ENCODE measurements at places on chromosomes 2 and 18.

- no peak for DNase-seq
Observed at GRCh38 chr2:74415762-74416395, 5.5 kb downstream of the C2orf81 start.

DNA sequence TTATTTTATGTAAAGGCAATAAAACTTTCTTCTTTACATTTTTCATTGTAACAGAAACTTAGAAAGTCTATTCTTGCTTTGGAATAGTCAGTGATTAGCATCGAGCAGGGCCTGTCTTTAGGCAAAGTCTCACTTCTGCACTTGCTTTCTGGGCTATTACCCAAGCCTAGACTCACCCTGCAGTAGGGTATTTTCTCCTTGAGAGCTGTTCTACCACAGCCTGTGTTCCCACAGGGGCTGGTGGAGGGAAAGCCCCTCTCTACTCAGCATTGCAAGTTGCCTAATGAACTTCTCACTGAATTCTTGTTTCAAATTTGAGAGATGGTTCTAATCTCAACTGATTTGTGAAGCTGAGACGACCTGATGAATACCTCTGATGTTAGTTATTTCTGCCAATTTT is 111.7 kb upstream of the KLHL14 start:
- DNase-seq, result no peak

DNA sequence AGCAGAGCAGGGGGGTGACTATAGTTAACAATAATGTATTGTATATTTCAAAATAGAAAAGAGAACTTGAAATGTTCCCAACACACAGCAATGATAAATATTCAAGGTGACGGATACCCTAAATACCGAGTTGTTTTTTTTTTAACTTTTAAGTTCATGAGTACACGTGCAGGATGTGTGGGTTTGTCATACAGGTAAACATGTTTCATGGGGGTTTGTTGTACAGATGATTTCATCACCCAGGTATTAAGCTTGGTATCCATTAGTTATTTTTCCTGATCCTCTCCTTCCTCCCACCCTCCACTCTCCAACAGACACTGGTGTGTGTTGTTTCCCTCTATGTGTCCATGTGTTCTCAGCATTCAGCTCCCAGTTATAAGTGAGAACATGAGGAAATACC is 164.5 kb upstream of the DNMT3A start:
- no peak for DNase-seq

DNA sequence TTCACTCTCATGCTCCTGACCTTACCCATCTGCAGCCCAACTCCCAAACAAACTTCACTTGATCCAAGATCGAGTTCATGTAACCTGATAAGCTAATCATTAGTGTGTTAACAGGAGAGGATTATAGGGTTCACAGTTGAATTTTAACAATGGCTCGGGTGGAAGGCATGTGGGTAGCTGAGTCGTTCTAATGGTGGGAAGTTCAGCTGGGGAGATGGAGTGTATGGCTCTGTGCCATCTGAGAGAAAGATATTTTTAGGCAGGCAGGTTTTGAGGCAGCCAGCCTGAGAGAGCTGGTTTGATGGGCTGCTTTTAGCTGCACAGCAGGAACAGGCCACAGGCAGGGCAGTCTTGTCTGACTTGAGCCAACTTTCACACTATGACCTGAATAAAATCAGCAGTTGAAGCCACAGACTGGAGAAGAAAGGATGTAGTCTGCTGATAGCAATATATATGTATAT is 17.7 kb upstream of the NFE2L2 start:
- no peak for DNase-seq

Data from pons (tissue), 1 donor.